ENCODE measurements at places on chromosomes 6 and 20.

DNA sequence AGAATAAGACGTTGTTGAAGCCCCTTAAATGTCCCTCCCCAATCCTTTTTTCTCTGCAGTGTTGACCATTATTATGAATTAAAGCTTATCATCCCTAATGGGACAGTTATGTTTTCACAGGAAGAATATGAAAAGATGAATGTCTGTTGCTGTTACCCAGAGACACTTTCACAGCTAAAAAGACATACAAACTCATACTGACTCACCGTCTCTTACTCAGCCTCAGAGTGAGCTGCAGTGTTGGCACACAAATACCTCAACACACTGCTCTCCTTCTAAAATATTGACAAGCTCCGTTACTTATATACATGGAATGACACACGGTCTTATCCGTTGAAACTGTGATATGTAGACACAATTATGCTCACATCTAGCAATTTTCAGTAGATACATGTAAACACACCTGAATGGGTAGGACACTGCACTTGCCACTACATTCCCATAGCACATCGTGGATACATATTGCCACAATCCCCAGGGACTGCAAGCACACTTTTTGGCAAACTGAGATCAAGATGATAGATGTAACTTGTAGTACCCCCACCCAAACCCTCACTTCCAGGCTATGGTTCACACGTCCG is 9.6 kb upstream of the SAPCD1 start:
- no peak for DNase-seq

- DNase-seq = no peak
Observed at GRCh38 chr20:48999890-49000870, 45.9 kb upstream of the CSE1L start.

DNA sequence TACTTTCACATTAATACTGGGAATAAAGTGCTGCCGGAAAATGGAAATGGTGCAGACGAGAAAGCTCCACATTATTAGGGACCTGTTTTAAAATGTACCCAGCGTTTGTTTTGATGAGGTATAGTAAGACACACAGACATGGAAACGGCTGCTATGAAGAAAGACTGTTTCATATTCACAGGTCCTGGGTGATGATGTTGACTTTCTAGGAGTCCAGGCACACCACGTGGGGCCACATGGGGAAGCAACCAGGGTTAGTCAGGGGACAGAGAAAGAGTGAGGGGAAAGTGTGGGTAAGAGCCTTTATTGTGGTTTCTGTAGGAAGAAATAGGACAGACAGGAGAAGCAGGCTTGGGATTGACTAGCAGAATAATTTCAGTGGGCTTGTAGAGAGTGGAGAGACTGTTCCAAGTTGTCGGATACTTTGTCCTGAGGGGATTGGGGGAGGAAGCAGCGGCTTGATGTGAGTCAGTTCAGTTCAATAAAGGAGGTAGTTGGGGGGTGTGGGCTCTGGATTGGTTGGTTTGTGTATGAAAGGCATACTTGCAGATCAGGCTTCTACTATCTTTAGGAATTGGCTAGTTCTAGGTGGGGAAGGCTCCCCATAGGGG is 112.0 kb upstream of the MCHR2 start:
- DNase-seq = no peak

GRCh38 chr6:2861822-2862164 is 20.1 kb upstream of the SERPINB1 start:
- no peak for DNase-seq

GRCh38 chr6:11337306-11337705 is 104.8 kb upstream of the NEDD9 start:
- DNase-seq = no peak
